Brain (organoid and tissue), 16 donors: ENCODE measurements at places on chromosomes 1 and 21.

DNA sequence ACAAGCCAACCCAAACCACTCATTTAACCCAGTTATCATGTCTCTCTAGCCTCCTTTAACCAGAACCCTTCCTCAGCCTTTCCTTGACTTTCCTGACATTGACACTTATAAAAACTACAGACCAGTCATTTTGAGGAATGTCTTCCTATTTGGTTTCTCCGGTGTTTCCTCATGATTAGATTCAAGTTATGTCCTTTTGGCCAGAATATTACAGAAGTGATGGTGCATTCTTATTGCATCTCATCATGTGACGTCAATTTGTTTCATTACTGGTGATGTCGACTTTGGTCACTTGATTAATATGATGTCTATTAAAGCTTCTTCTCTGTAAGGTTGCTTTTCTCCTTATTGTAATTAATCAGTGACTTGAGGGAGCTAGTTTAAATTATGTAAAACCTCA, 6.1 kb upstream of the RCSD1 start:
- DNase-seq, result no peak

DNA sequence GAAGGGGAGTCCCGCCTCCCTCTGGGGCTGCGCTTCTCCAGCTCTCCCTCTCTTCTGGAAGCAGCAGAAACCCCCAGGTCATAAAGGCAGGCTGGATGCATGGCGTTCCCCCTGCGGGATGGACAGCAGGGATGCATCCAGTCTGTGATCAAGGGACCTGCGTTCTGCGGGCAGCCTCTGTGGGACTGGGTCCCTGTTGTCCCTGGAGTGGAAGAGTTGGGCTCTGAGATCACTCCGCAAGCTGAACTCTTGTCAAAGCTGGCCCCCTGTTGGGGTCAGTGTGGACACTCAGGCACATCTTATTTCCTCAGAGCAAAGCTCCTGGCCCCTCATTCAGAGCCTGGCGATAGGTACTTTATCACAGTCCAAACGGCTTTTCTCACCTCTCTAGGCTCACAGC, 341.2 kb downstream of the PTPRU start:
- DNase-seq, result no peak

GRCh38 chr1:172540635-172541034, 7.7 kb downstream of the SUCO start:
- no peak for DNase-seq

GRCh38 chr1:240737298-240737697, 125.3 kb upstream of the GREM2 start:
- DNase-seq, result no peak

DNA sequence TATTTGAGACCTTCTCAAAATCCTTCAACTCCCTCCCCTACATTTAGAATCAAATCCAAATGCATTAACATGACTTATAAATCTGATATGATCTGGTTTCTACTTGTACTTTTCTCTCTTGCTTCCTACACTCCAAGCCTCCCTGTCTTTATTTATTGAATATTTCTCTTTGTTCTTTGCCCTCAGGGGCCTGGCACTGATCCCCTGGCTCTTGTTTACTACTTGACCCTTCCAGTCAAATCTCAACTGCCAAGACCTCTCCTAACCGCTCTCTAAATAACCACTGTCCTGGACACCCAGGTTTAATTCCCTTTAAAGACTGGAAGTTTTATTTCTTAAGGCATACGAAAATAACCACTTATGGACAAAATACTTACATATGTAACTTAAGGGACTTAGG, 248.9 kb downstream of the CHRM3 start:
- no peak for DNase-seq

GRCh38 chr1:52032785-52033131, 852 bp downstream of the KTI12 start:
- DNase-seq, result no peak

DNA sequence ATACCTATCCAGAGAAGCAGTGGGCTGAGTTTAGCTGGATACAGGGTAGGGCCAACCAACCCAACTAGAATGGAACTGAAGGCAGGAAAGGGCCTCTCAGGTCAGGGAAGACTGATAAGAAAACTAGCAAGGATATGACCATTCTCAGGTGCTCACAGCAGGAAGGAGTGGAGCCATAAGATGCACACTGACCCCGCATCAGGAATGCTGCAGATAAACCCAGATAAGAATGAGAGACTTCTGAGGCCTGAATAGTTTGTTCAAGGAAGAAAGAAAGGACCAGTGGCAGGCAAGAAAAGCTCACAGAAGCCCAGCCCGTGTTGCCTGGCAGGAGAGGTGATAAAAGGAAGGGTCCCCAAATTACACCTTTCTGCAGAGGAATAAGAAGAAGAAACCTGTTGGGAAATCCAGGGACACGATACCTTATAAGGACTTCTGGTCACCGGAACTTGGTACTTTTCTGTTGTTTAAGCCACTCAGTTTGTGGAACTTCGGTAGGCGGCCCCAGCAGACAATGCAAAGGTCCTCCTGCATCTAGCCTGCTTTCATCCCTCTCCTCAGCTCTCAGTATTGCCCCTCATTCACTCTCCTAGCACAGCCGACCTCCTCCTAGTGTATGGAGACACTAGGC, 58.9 kb downstream of the ATP1A1 start:
- DNase-seq, result no peak

DNA sequence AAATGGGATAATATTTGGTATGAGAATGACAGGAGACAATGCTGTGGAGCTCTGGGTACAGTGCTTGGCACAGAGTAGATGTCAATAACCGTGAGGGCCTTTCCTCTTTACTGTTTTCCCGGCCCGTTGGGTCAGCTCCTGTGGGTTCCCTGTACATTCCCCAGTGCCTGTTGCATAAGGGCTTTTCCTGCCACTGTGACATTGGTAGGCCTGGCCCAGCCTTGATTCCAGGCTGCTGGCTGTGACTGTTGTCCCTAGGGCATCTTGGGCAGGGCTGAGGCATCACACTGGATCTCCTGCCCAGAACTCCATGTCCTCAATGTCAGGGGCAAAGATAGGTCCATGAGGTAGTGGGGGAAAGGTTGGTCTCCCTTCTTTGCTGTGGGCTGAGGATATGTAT, 25.8 kb upstream of the MYCL start:
- DNase-seq, result no peak

- DNase-seq, result peak; percentile 29
These were observed 92.6 kb downstream of the ZNF281 start for GRCh38 chr1:200317236-200317635.

DNA sequence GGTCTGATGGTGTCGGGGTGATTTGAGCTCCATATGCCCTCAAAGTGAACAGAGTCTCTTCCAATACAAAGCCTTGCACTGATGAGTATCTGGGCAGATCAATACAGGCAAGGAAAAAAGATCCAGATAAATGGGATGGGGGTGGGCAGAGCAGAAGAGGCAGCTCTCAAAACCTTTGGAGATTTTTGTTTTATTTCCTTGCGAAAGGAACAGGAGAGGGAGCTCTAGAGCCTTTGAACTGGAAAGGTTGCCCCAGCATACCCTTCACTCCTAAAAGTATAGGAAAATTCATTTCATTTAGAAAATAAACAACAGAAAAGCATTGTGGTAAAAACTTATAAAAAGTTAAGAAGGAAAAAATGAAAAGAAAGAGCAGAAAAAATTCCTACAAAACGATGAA, 31.4 kb upstream of the OLIG2 start:
- no peak for DNase-seq

GRCh38 chr1:65477414-65478378, 57.2 kb downstream of the LEPR start:
- DNase-seq, result no peak

- DNase-seq, result no peak
These were observed 137.6 kb downstream of the MIS18A start for GRCh38 chr21:32141318-32141633.

- DNase-seq, result no peak
These were observed 1.1 kb downstream of the TFAP2E start for GRCh38 chr1:35574125-35574654.

DNA sequence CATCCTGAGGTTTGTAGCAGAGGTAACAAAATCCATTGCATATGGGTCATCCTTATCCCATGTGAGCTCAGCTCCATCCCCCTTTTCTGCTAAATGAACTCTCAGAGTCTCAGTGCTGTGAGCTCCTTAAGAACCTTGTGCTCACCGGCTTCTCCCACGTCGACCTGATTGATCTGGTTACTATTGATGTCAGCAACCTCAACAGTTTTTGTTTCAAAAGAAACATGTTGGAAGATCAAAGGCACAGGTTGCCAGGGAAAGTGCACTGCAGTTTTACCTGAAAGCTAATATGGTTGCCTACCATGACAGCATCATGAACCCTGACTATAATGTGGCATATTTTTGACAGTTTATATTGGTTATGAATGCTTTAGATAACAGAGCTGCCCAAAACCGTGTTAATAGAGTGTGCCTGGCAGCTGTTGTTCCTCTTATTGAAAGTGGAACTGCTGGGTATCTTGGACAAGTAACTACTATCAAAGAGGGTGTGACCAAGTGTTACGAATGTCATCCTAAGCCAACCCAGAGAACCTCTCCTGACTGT, 131.4 kb downstream of the HS2ST1 start:
- DNase-seq, result no peak

DNA sequence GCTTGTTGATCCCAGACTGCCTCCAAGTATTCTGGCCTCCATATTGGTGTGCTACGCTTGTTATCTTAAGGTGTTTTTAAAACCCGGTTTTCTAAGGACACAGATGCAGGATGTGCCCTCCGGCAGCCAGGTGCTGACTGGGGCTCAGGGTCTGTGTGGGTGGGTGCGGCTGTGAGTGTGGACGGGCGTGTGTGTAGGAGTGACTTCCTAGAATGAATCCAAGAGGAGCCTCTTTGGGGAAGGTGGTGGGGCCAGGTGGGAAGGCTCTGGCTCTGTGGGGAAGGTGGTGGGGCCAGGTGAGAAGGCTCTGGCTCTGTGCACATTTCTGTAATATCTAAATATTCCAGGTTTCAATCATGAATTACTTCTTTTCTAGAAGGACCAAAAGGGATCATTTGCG, 12.8 kb upstream of the TSPEAR start:
- no peak for DNase-seq

DNA sequence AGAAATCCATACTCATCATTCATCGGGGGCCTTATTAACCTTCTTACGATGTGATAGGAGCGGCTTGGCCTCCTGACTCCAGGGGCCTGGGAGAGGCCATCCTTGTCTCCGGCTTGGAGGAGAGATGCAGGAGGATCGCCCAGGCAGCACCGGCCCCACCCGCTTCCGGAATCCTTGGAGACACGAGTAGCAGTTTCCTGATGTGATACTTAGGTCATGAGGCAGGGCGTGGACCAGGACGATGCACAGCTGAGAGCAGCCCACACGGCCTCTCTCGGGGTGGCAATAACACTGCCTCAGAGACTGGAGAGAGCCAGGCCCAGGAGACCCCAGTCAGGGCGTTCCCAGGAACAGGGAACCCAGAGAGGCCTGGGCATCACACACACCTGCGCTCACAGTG, 163.6 kb upstream of the ARHGEF16 start:
- DNase-seq, result no peak

- DNase-seq, result no peak
These were observed 188.5 kb downstream of the TM2D1 start for GRCh38 chr1:61536174-61537108.

DNA sequence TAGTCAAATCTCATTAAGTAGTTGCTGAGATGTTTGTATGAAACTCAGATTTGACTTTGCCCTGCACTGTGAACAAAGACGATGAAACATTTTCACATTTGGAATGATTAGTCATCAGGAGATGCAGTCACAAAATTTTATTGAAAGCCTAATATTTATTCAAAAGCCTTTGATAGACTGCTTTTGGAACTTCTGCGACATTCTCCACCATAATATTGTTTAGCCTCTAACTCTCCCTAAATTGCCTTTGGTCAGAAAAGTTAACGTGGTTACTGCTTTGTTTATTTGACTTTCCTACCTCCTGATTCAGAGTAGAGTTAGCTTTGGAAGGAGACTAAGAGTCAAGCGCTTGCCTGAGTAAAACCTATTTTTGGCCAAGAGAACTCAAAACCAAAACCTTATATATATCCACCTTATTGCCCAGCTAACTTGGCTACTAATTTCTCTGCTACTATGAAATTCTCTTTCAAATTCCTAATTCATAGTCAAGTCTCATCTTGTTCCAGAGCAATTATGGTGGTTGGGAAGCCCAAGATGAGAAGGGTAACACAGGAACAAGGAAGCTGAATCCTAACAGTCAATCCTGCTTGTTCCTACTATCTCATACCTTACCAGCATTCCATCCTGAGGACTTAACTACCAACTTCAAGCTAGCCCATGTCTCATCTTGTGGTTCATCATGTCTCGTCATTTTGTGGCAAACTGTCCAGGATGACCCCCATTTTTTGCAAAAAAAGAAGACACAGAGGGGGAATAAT, 429.6 kb downstream of the USP25 start:
- no peak for DNase-seq

DNA sequence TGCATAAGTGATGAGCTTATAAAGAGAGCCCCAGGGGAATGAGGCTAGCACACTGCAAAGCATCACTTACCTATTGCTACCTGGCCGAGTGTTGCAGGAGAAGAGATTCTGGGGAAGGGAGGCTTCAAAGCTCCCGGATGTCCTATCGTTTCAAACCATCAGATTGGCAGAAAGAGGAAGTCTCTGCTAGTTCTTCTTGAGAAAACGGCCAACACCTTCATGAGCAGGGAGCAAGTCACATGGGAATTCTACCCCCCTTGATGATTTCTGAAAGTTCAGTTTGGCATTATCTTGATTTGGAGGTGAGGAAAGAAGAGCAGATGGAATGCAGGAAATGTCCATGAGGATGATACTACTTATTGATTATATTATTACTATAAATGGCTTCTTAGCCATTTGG, 16.2 kb downstream of the SYF2 start:
- no peak for DNase-seq

- no peak for DNase-seq
These were observed 974 bp downstream of the ACTN2 start for GRCh38 chr1:236687273-236687672.

- DNase-seq, result peak; percentile 95
These were observed 118.0 kb upstream of the BARHL2 start for GRCh38 chr1:90834886-90835660.

GRCh38 chr1:44660176-44660575, 14.1 kb downstream of the TMEM53 start:
- DNase-seq, result peak; percentile 59

GRCh38 chr21:33308586-33309490, 15.9 kb upstream of the IFNAR1 start:
- DNase-seq, result peak; percentile 4

DNA sequence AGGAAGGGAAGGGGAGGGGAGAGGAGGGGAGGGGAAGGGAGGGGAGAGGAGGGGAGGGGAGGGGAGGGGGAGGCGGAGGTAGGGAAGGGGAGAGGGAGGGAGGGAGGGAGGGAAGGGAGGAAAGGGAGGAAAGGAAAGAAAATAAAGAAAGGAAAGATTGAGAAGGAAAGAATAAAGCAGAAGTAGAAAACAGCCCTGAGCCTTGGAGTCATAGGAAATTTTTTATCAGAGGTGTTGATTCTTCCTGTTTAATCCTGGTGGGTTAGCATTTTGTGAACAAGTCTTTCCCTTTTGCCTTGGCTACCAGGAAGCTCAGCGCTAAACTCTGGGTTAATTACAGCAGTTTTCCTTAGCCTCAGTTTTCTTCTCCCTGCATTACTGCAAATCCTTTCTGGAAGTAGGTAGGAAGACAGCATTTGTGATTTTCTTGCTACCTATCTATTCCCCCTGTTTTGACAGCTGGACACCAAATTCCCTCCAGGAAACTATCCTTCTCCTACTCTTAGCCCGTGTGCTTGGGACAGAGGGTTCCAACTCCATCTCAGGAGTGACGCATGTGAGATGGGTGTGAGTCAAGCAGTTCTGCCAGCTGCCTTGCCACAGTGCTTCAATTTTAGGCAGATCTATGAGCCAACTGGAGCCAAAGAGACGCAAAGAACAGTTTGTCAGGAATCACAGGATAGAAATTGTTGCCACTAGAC, 26.9 kb downstream of the TOMM20 start:
- no peak for DNase-seq
